ENCODE measurements at places on chromosomes 1 and 21.

DNA sequence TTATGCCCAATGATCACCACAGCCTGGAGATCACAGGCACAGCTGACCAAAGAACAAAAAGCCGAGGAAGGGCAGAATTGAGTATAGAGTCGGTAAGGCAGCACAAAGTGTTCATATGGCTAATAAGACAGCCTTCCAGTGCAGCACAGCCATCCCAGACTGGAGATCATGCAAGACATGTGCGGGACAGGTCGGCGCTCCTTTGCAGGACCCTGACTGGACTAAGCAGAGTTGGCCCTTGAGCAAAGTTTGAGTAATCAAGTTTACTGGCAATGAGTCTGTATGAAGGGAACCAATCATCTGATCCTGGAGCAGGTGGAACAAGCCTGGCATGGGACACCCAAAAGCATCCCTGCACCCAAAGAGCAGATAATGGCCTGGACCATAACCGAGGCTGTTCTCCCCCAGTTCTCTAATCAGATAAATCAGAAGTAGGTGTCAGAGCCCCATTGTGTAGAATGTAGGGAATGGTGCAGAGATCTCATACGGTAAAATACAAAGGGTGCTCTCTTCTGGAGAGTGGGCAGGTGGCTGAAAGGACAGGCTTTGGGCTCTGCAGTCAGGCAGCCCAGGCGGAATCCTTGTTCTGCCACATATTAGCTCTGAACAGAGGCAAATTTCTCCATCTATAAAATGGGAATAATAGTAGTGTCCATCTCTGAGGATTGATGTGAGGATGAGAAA, 10.7 kb upstream of the DNASE2B start:
- no peak for DNase-seq

DNA sequence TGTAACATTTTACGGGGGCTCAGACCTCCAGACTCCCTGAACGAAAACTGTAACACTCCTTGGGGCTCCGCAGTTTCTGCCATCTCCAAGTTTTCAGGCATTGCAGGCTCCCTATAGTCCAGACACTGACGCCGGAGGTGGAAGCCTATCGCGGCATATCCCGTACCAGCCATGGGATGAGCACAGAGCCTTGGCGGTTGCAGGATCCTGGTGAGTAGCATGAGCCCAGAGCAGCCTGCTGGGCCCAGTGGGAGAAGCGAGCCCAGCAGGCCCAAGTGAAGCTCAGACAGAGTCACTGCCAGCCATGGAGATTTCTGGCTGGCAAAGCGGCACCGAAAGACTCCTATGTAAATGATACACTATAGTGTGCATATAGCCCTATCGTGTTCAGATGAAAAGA, 446.8 kb downstream of the COL11A1 start:
- no peak for DNase-seq

- no peak for DNase-seq
Observed at GRCh38 chr1:221449801-221450470, 292.0 kb downstream of the DUSP10 start.

- no peak for DNase-seq
Observed at GRCh38 chr1:202007805-202008489, 2.4 kb upstream of the ELF3 start.

- no peak for DNase-seq
Observed at GRCh38 chr1:92259350-92259749, 39.4 kb downstream of the GLMN start.

- no peak for DNase-seq
Observed at GRCh38 chr1:173122958-173123852, 72.5 kb upstream of the TNFSF18 start.

- no peak for DNase-seq
Observed at GRCh38 chr1:114318961-114319360, 165.3 kb upstream of the SYT6 start.

DNA sequence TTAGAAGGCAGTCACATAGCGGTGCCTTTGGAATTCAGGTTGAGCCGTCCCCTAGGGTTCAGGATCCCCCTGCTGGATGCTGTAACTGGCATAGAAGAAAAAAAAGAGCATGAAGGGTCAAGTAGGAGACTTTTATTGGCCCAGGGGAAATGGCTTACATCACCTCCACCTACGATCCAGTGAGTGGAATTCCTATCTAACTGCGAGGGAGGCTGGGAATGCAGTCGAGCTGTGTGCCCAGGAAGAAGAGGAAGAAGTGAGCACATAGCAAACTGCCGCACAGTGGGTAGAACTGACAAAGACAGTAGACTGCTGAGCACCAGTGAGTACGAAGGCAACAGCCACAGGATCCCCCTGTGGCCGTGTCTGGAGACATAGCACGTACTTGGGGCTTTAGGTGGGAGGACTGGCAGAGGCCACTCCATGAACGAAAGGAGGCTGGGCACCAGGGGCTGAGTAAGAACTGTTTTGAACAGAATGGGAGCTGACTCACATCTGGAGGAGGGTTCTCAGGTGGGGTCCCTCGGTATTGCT, 79.2 kb downstream of the RNF220 start:
- no peak for DNase-seq

GRCh38 chr1:161427733-161428516, 60.2 kb upstream of the CFAP126 start:
- DNase-seq = peak; percentile 52

DNA sequence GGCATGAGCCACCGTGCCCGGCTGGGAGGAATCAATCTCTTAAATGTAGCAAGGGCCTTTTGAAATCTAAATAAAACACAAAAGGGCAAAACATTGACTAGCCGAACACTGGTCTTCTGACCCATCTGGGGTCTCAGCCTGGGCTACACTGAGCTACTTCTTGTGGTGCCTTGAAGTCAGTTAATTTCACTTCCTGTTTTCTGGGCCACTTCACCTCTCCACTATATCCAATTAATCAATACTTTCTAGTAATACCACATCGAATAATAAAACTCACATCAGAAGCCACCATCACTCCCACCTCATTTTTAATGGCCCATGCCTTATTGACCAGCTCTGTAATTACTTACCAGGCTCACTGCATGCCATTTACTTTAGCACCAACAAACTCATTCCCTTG, 138.0 kb upstream of the SAMSN1 start:
- no peak for DNase-seq

Measured in stimulated activated CD4-positive, alpha-beta T cell treated with anti-CD3 and anti-CD28 coated beads, Interleukin-1b, Interleukin-23, amount 100 ng/mL, for 24 hours (primary cell).